ENCODE measurements at places on chromosomes 1 and 21. TPM values are rescaled to one million over a fixed set of nuclear protein-coding genes. Genes with fewer than 3 reads are reported as not detected.

DNA sequence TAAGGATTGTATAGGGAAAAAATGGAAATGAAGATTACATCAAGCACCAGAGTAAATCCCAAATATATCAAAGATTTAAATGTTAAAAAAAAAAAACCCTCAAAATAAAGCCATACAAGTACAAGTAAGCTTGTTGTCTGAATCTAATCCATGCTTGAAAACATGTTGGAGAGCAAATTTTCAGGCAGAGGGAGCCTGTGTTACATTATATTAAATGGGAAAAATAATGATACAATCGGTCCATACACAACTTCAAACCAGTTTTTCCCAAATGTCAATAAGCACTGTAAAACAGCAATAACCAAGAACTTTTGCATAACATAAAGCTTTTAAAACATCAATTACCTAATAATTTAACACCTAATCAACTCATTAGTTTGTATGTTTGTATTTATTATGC, 949.4 kb upstream of the ADGRL4 start:
- H3K27ac ChIP-seq, result no peak overlapping the region
- no peak overlapping the region for H3K4me3 ChIP-seq
- DNase-seq, result no peak
- H3K27me3 ChIP-seq, result no peaks in the 10 kb centered on the region

DNA sequence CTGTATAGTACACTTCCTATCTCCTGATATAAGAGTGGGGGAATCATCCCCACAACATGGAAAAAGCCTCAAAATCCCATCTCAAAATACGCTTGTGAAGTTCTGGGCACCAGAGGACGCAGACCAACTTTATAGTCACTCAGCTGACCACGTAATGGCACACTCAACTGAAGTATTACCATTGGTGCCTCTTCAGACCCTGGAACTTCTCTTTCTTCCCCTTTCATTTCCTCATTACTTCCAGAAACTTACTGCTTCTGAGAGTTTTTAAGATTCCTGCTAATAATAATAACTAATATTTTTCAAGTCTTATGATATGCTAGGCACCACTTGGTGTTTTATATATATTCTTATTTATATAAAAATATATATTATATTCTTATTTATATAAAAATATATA, 202.6 kb downstream of the PTPRC start:
- DNase-seq, result no peak
- no peaks in the 10 kb centered on the region for H3K27me3 ChIP-seq
- H3K27ac ChIP-seq, result no peak overlapping the region
- peaks cover 71% of the 10 kb centered on the region for H3K36me3 ChIP-seq

ATP1A1 gene
- 66.4 TPM for total RNA-seq

GRCh38 chr21:31078796-31079195, 40.5 kb upstream of the KRTAP19-8 start:
- no peaks in the 10 kb centered on the region for H3K4me1 ChIP-seq
- H3K4me3 ChIP-seq, result no peak overlapping the region
- no peak overlapping the region for H3K27ac ChIP-seq
- no peak for DNase-seq
- no peaks in the 10 kb centered on the region for H3K36me3 ChIP-seq

DNA sequence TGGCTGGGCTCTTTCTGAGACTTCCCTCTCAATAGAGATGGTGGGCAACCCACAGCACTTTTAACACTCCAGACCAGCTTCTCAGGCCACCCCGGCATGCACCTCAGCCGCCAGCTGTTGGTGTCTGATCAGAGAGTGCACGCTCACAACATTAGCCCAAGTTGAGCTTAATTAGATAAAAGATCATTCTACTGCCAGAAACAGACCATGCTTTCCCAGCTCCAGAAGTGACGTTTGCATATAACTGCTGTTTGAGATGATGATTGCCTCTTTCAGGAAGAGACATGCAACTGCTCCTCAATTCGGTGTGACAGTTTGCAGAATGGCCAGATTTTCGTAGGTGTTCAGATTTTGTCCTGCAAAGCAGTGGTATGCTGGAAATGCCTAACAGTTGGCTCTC, 285.3 kb upstream of the VAMP3 start:
- no peaks in the 10 kb centered on the region for H3K36me3 ChIP-seq
- no peaks in the 10 kb centered on the region for H3K27me3 ChIP-seq
- no peaks in the 10 kb centered on the region for H3K4me1 ChIP-seq

- no peak overlapping the region for H3K4me3 ChIP-seq
- no peaks in the 10 kb centered on the region for H3K4me1 ChIP-seq
- H3K27ac ChIP-seq, result no peak overlapping the region
- DNase-seq, result no peak
- no peaks in the 10 kb centered on the region for H3K36me3 ChIP-seq
Observed at GRCh38 chr1:238345837-238346236, 455.1 kb upstream of the ZP4 start.

GRCh38 chr1:76919085-76919484, 51.8 kb downstream of the ST6GALNAC5 start:
- DNase-seq, result no peak
- H3K4me3 ChIP-seq, result no peak overlapping the region
- H3K27me3 ChIP-seq, result no peaks in the 10 kb centered on the region
- no peaks in the 10 kb centered on the region for H3K4me1 ChIP-seq
- no peaks in the 10 kb centered on the region for H3K36me3 ChIP-seq

DNA sequence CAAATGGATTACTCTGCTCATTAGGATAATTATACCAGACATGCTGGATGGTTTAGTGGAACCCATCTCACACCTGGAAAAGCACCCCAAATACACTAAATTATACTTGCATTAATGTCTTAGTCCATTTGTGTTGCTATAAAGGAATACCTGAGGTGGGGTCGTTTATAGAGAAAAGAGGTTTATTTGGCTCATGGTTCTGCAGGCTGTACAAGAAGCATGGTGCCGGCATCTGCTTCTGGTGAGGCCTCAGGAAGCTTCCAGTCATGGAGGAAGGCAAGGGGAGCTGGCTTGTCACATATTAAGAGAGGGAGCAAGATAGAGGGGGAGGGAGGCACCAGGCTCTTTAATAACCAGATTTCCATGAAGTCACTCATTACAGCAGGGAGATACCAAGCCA, 95.6 kb downstream of the MT1HL1 start:
- H3K36me3 ChIP-seq, result no peaks in the 10 kb centered on the region
- H3K4me3 ChIP-seq, result no peak overlapping the region
- H3K27ac ChIP-seq, result no peak overlapping the region
- no peak for DNase-seq
- no peaks in the 10 kb centered on the region for H3K4me1 ChIP-seq
- H3K27me3 ChIP-seq, result no peaks in the 10 kb centered on the region

DNA sequence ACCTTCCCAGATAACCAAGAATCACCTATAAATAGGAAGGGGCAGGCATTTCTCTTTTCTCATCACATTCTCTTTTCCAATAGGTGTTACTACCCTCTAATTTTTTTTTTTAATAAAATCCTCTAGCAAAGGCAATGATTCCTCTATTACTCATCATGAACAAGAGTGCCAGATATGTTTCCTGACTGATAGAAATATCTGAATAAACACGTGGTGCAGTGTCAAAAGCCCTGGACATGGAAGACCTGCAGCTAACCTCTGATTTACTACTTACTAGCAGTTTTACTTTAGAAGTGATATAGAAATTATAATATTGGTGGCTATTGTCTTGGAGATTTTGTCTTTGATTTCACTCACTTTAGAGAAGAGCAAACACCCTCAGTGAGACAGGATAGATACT, 194.6 kb upstream of the SAMSN1 start:
- H3K27me3 ChIP-seq, result no peaks in the 10 kb centered on the region
- no peaks in the 10 kb centered on the region for H3K4me1 ChIP-seq
- H3K36me3 ChIP-seq, result no peaks in the 10 kb centered on the region
- no peak overlapping the region for H3K4me3 ChIP-seq

DNA sequence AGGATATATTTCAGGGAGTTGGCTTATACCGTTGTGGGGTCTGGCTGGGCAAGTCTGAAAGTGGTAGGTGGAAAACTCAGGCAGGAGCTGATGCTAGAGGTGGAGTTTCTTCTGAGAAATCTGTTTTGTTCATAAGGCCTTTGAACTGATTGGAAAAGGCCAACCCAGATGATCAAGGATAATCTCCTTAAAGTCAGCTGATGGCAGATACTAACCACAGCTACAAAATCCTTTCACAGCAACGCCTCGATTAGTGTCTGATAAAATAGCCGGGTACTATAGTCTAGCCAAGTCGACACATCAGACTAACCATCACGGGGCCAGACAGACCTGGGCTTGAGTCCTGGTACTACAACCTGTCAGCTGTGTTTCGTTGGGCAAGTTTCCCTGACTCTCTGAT, 21.4 kb downstream of the OPRD1 start:
- no peaks in the 10 kb centered on the region for H3K4me1 ChIP-seq
- no peaks in the 10 kb centered on the region for H3K36me3 ChIP-seq
- H3K27ac ChIP-seq, result no peak overlapping the region
- peaks cover under 1% of the 10 kb centered on the region for H3K27me3 ChIP-seq
- no peak for DNase-seq

NSL1 gene
- total RNA-seq, result 48.8 TPM

DNA sequence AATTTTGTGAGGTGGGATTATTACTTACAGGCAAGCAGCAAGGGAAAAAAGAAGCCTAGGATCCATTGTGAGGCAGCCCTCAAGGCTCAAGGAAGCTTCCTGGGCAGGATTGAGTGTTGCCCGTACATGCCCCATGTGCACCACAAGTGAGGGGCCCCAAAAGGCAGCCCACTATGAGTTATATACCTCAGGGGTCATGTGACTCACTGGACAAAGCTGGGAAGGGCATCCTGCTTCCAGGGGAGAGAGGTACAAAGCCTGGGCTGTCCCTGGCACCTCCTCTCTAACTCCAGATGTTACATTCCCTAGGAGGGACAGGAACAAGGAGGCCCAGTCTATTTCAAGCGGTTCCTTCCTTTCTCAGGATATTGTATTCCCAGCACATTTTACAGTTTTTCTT, 34.0 kb upstream of the CD1D start:
- no peak overlapping the region for H3K27ac ChIP-seq
- peaks cover 23% of the 10 kb centered on the region for H3K4me1 ChIP-seq
- H3K27me3 ChIP-seq, result no peaks in the 10 kb centered on the region
- H3K4me3 ChIP-seq, result no peak overlapping the region
- no peak for DNase-seq
- no peaks in the 10 kb centered on the region for H3K36me3 ChIP-seq

- DNase-seq, result no peak
- H3K36me3 ChIP-seq, result peaks cover 5% of the 10 kb centered on the region
- no peaks in the 10 kb centered on the region for H3K4me1 ChIP-seq
- H3K27ac ChIP-seq, result no peak overlapping the region
- no peak overlapping the region for H3K4me3 ChIP-seq
Observed at GRCh38 chr1:41152622-41153044, 89.5 kb downstream of the SCMH1 start.

DNA sequence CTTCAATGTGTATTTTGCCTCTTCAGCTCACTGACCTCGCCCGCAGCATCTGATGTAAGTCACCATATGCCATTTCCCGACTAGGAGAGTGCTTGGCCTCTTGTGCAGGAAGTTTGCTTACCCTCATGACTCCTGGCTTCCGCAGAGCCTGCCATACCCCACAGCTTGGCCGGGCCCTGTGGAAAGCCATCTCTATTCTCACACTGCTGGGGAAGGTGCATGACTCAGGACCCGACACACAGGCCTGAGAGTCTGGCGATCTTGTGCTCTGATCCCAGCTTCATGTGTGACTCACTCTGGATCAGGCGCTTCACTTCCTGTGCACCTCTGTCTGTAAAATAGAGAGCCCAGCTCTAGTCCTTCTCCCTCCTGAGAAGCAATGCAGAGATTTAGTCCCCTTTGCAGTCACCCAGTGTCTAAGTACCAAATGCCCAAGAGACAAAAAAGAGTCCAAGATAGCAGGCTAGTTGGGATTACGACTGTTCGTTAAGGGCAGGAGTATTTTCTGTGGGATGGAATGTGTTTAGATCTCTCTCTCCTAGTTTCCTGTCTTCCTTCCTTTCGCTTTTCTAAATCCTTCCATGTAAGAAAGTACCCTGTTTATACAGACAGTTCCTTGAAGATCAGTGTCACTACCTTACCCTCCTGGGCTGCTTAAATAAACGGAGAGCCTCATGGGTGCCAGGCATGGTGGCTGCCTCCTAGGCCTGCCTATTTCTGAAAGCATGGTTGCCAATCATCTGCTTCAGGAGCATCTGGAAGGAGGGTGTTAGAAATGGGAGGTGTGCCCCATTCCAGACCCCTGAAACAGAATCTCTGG, 62.8 kb upstream of the KIF26B start:
- H3K4me1 ChIP-seq, result no peaks in the 10 kb centered on the region
- H3K27ac ChIP-seq, result no peak overlapping the region
- no peak for DNase-seq
- H3K4me3 ChIP-seq, result no peak overlapping the region
- H3K36me3 ChIP-seq, result no peaks in the 10 kb centered on the region
- H3K27me3 ChIP-seq, result no peaks in the 10 kb centered on the region

KRTAP19-3 gene
- not detected for total RNA-seq

- H3K4me1 ChIP-seq, result peaks cover 7% of the 10 kb centered on the region
- no peaks in the 10 kb centered on the region for H3K27me3 ChIP-seq
- no peak overlapping the region for H3K27ac ChIP-seq
Observed at GRCh38 chr21:29389136-29389535, 90.4 kb downstream of the BACH1 start.

SDC3 gene
- 3.8 TPM for total RNA-seq

ESRRG gene
- 1.3 TPM for total RNA-seq

- no peaks in the 10 kb centered on the region for H3K36me3 ChIP-seq
- H3K4me1 ChIP-seq, result no peaks in the 10 kb centered on the region
- no peak for DNase-seq
- H3K4me3 ChIP-seq, result no peak overlapping the region
Observed at GRCh38 chr21:36717976-36718375, 19.1 kb downstream of the SIM2 start.

LRRC7 gene
- 0.09 TPM for total RNA-seq

AK2 gene
- 156 TPM for total RNA-seq

DNA sequence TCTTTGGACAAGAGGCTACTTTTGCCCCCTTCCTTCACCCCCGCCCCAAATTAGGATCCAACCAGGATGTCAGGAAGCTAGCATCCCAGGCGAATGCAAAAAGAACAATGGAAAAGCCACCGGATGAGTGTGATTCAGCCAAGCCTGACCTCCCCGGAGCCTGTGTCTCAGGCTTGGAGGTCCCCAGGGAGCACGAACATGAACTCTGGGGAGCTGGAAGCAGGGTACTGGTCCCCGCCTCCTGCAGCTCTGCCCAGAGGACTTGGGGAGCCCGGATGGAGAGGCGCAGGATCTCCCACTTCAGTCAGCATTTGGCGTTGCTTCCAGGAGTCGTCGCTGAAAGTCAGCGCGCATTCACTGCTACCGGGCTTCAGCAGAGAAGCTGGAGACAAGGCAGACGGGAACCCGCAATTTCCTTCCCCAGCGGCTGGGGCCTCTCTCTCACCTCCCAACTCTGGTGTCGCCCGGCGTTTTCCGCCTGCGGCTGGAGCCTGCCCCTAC, 1.8 kb upstream of the TBX15 start:
- H3K4me1 ChIP-seq, result no peaks in the 10 kb centered on the region
- peaks cover 100% of the 10 kb centered on the region for H3K27me3 ChIP-seq
- H3K36me3 ChIP-seq, result no peaks in the 10 kb centered on the region
- H3K4me3 ChIP-seq, result no peak overlapping the region

- peak; percentile 75 for DNase-seq
- no peak overlapping the region for H3K27ac ChIP-seq
- H3K4me1 ChIP-seq, result peaks cover 13% of the 10 kb centered on the region
- H3K4me3 ChIP-seq, result no peak overlapping the region
Observed at GRCh38 chr1:179298952-179299351, 5.4 kb downstream of the SOAT1 start.

- H3K27me3 ChIP-seq, result peaks cover 81% of the 10 kb centered on the region
- H3K27ac ChIP-seq, result no peak overlapping the region
- no peak overlapping the region for H3K4me3 ChIP-seq
Observed at GRCh38 chr1:151994956-151995355, 1.3 kb upstream of the S100A10 start.

Data from thymus (tissue), 14 donors.